Activated effector memory CD4-positive, alpha-beta T cell treated with anti-CD3 and anti-CD28 coated beads, Interleukin-2, amount 50 U/mL, for 16 hours (primary cell): ENCODE measurements at places on chromosomes 3 and 15.

DNA sequence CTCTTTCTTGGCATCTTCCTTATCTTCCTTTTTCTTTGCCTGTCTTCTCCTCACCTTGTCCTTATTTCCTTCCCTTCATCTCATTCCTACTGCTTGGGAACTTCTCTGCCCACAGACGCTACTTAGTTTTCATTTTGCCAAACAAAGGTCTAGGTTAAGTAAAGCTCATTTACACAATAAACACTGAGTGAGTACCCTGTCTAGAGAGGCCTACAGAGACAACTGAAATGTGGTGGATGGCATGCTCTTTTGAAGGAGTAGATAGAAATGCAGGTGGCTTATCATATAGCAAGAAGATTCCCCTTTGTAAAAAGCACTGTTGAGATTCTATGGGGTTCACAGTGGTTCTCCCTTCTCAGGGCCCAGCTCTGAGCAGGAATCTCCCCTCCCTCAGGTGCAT is 319.0 kb downstream of the CNTN3 start:
- DNase-seq, result no peak

DNA sequence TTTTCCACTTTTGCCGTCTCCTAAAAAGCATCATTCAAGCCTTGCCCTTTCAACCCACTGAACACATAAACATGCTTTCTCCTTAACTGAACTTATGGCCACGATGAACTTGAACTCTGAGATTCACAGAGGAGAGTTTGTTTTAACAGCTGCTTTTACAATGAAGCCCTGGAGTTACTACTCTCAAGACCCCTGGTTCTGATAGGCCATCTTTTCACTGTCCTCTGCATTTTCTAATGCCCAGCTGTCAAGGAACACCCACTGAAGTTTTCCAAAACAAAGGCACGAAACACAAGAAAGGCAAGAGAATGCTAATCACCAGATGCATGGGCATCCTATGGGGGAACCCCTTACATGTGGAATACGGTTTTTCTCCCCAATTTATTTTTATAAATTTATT is 100.8 kb downstream of the ADAMTS9 start:
- DNase-seq, result no peak

- no peak for DNase-seq
Observed at GRCh38 chr3:179452176-179452564, 900 bp upstream of the GNB4 start.

GRCh38 chr3:81684751-81685395 is 76.6 kb downstream of the GBE1 start:
- DNase-seq, result no peak

GRCh38 chr3:13461169-13462124 is 18.7 kb upstream of the HDAC11 start:
- DNase-seq, result peak; percentile 90
